Cortex of kidney (tissue), 1 donor: ENCODE measurements at places on chromosomes 6 and 20.

GRCh38 chr20:25226433-25227316, 21.2 kb upstream of the PYGB start:
- no peak for DNase-seq

GRCh38 chr6:127458817-127459216, 372 bp downstream of the KIAA0408 start:
- no peak for DNase-seq

DNA sequence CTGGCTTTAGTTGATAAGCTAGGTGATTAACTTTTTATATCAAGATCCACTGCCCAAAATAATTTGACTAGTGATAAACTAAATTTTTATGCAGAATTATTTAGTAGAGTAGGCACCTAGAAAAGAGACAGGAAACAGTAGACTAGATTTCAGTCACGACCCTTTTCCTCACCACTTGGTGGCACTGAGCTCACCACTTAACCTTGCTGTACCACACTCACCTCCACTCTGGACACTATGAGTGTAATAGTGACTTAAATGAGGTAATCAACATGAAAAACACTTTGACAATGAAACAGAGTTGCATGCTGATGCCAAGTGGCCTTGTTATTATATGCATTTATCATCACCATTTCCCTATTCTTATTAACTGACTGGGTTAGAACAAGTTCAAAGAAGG, 730.4 kb downstream of the KIF16B start:
- no peak for DNase-seq

GRCh38 chr6:105359419-105360370, 43.2 kb downstream of the PREP start:
- no peak for DNase-seq

DNA sequence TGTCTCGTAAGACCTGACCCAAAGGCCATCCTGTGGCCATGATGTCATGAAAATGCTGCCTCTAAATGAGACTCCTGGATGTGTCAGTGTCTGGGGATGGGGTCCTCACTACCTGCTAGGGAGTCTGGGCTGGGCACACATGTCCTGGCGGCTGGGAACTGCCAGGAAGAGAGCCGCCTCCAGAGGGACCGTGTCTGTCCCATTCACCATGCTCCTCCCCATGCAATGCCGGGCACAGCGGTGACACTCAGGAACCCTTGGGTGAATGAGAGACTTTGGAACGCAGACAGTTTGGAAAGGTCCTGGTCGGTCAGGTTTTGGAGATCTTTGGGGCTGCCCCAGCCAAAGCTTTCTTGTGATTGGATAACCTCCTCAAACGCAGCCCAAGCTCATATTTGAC, 40.1 kb upstream of the GTSF1L start:
- no peak for DNase-seq

DNA sequence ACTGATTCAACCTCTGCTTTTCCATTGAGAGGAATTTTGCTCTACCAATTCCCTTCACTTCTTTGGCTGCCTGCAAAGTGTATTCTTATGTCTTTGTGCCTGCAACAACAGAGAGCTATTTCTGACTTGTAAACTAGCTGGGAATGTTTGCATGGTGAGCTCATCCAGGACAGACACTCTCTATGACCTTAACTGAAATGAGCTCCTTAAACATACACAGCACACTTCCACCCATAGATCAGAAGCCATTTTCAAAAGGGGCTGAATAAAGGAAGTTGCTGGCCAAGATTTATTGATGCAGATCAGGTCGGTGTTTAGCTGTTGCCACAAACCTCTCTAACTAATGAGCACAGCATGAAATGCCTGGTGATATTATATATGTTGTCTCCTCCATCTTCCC, 377.7 kb downstream of the BTBD9 start:
- DNase-seq: no peak

GRCh38 chr20:61994546-61994945, 71.1 kb downstream of the TAF4 start:
- no peak for DNase-seq

GRCh38 chr20:1920252-1920651, 25.0 kb downstream of the SIRPA start:
- no peak for DNase-seq

DNA sequence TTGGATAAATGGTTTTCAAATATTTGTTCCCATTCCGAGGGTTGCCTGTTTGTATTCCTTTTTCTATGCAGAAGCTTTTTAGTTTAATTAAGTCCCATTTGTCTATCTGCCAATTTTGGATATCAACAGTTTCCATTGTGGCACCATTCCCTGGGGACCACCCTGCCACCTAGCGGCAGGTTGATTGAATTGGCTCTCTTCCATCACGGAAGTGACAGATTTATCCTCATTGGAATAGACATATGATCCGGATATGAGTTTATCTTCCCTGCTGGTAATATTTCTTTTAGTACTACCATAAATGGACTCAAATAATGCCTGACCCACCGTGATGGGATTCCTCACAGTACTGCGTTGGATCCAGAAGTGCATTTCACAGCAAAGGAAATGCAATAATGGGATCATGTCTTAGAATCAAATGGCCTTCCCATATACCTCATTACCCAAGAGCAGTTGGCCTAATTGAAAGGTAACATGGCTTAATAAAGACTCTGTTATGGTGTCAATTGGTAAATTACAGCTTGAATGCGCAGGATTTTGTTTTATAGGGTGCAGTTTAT, 327.0 kb downstream of the BMP2 start:
- DNase-seq: no peak

- no peak for DNase-seq
Measured at GRCh38 chr20:8414586-8415274, 282.7 kb downstream of the PLCB1 start.

DNA sequence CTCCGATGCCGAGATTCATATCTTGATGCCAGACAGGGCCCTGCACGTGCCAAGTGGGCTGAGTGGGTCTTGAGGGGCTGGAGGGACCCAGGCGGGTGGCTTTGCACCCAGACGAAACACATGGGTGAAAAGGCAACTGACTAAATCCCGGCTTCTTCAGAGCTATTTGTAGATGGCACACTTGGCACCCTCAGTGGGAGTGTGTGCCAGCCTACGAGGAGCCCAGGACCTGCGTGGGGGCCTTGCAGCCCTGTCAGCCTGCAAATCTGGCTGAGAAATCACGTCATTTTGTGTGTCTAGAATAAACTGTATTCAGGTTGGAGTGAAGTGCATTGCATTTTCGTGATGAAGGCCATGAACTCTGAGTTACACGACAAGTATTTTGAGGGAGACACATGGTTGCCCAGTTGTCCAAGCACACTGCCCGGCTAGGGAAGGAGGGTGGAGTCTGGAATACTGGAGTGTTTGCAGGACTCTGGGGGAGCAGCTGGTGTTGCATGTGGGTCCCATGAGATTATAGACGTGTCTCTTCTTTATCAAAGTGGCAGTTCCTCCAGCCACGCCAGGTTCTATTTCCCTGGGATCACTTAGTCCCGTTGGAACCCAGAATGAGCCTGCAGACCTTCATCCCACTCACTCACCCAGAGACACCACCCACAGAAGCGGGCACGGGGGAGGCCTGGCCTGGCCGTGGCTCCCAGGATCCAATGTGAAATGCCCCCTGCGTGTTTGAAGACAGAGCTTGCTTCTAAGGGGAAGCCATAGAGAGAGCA, 60.2 kb downstream of the DLL1 start:
- DNase-seq: no peak

- no peak for DNase-seq
Measured at GRCh38 chr20:18391686-18392085, 75.1 kb downstream of the DZANK1 start.

GRCh38 chr6:131875647-131876046, 67.8 kb downstream of the ENPP1 start:
- no peak for DNase-seq

DNA sequence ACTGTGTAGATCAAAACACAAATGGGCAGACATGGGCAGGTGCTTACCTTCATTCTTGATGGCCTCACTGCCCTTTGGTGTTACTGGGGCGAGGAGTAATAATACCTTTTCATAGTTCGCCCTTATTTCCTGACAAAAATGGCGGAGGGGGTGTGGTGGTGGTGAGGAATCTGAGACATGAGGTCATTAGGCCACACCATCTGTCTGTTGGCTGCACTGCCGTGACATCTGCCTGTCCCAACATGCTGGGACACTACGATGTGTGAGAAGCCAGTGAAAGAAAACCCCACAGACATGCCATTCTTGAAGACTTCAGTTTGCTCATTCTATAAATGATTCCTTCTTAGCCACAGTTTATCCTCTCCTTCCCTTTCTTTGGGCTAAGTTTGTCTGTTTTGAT, 13.4 kb upstream of the MAPRE1 start:
- DNase-seq: no peak

- DNase-seq: no peak
Measured at GRCh38 chr20:58647796-58648501, 3.1 kb upstream of the STX16 start.

DNA sequence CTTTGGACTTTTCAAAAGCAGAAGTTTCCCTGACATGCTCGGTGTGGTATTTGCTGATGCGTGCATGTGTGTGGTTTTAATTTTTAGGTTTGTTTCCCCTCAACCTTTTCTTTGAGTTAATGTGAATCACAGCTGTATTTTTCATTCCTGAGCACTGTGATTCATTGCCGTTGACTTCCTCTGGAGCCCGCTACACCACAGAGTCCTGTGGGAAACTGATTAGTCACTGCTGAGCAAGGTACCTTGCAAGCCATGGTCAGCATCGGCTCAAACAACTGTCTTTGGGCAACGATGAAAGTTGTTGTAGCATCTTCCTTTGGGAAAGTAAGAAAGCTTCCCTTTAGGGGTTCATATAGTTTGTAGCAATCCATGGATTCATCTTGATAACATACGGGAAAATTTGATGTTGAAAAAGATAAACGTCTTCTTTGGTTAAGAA, 57.5 kb downstream of the RIN2 start:
- DNase-seq: no peak
